ENCODE measurements at places on chromosomes 6 and 20.
A peak's percentile ranks its signal among the peaks of the same experiment; 100 is the strongest.

GRCh38 chr6:161383951-161384350, 110.1 kb upstream of the AGPAT4 start:
- DNase-seq = peak; percentile 28

DNA sequence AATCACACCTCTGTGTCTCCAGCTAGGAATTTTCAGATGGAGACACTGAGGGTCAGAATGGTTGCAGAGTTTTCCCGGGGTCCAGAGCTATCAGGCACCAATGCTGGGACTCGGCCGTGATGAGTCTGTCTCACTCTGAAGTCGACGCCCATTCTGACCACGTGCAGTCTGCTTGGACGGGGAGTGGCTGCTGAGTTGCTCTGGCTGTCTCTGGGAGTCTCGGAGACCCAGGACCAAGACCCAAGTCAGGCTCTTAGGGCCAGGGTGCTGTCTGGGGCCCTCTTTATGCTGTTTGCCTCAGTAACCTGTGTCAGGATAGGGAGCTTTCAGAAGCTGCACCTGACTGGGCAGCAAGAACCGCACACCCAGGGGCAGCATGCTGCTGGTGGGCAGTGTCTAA, 4.6 kb downstream of the IP6K3 start:
- peak; percentile 23 for DNase-seq

DNA sequence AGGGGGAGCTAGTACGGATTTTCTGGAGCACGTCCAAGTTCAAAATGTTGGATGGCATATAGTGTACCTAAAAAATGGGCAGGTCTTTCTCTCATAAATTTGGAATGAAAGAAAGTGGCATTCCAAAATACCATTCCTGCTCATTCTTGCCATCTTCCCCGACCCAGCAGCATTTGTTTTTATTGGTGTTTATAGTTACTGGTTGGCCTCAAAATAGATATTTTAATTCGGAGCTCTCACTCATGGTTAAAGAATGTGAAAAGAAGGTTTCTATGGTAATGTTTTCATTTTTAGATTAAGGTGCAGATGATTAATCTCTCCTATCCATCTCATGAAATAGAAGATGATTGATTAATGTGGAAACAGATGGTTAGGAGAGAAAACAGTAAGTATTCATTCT, 204.5 kb downstream of the HIVEP2 start:
- DNase-seq = no peak

- DNase-seq = no peak
Measured at GRCh38 chr6:26430787-26431186, 9.5 kb upstream of the BTN3A3 start.

DNA sequence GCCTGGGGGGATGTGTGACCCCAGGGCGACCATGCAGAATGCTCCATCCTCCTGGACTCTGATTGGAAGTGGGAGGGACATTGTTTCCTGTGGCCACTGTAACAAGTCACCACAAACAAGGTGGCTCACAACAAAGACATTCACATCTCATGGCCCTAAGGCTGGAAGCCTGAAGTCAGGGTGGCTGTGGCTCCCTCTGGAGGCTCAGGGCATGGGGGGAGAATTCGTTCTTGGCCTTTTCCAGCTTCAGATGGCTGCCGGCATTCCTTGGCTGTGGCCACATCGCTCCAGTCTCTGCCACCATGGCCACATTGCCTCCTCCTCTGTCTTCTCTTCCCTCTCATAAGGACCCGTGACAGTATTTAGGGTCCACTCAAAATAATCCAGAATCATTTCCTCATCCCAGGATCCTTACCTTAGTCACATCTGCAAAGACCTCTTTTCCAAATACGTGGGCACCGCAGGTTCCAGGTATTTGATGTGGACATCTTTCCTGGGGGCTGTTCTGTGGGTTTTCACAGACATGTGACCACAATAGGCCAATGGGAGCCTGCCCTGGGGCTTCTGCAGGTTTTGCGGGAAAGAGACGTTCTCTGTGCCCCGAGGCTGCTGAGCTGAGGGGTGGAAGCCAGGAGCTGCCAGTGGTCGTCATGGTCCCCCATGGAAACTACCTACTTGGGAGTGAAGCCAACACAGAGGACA, 249.3 kb downstream of the PREX1 start:
- no peak for DNase-seq

DNA sequence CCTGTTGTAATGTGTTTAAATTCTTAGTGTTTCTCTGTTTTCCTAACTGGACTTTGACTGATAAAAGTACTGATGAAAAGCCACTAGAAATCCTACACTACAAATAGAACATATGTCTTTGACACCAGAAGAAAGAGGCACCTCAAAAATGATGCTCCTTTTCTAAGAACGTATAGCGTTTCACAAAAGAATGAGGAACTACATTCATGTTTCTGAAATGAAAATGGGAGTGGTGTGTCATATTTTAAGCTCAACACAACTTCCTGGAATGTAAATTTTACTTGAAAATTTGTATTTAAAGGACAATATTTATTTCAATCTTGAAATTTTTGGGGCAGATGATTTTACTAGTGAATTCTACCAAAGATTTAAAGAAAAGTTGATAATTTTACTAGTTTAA, 35.3 kb downstream of the KIAA0408 start:
- peak; percentile 12 for DNase-seq

- DNase-seq = no peak
Measured at GRCh38 chr20:11851646-11852045, 66.0 kb upstream of the BTBD3 start.

- no peak for DNase-seq
Measured at GRCh38 chr6:149464411-149464810, 20.4 kb downstream of the ZC3H12D start.

- peak; percentile 89 for DNase-seq
Measured at GRCh38 chr6:113073611-113074191, 726.6 kb downstream of the RFPL4B start.

GRCh38 chr20:8601542-8601912, 467.4 kb upstream of the PLCB4 start:
- no peak for DNase-seq

DNA sequence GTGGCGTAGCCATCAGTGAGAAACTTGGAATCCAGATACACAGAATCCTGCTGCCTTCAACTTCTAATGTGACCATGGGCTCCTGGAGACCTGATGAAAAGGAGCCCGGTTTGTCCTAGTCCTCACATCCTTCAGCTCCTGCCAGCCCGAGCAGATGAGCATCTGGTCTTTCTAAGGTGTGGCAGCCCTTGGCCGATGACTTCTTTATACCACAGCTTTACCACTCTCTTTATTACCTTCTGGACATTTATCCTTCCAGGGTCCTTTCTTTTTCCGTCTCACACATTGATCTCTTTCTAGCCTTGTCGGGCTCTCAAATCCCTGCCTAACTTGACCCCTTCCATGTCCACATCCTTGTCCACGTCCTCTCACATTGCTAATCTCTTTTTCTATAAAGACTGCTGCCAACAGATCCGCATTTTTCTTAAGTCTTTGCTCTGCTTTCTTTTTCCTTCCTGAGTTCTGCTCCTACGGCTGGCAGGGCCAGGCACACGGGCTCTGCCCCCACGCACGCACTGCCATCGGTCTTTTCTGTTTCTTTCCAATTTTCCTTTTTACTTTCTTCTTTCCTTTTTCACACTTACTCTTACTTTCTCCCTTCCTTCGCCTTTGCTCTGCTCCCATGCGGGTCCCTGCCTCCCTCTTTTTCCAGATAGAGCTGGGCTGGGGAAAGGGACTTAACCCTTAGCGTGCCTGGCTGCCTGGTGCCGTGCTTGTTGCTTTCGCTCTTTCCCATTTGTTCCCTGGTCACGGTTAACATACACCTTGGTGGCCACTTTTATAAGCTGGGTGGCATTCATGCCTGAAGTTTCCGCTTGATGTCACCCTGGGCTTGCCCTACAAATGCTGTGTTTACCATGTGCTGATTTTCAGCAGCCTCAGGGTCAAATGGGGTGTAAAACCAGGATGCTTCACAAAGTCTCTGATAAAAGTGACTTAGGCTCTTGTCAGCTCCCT, 9.4 kb upstream of the GMPR start:
- no peak for DNase-seq

DNA sequence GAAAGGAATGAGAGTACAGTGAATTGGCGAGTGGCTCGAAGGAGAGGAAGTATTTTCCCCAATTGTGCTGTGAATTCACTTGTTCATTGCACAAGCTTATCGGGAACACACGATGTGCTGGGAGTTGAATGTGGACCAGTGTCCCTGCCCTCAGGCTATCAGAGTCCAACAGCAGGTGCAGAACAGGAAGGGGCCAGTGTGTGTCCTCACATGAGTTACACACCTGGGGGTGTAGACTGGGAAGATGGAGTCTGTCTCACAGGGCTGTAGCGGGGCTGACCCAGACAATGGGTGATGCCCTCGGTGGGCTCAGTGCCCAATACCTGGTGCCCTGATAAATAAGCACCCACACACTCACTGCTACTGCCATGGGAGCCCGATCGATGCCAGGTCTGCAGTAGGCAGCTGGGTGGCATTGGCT, 14.4 kb downstream of the DUSP22 start:
- no peak for DNase-seq

DNA sequence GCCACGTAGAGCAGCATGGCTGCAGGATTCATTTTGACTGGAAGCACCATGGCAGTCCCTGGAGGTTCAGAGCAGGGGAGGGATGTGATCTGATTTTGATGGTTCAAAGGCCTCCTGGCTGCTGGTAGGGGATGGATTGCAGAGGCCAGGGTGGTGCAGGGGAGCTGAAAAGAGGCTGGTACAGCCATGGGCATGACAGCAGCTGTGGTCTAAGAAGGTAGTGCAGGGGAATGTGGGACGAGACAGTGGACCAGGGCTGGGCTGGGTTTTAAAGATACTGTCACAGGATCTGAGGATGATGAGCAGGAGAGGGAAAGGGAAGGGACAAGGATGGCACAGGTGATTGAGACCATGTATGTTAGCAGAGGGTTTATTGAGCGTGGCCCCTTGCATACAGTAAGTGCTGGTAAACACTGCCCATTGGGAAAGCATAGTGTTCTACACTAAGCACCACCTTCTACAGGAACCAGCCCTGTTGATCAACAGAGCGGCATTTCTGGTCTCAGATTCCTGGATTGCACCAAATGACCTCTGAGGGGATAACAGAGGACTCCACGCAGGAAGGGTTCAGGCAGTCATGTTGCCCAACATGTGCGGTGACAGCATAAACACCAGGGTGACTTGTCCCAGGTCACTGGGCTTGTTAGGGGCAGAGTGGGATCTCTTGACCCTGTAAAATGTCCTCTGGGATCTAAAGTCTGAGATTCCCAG, 14.5 kb upstream of the SIRPA start:
- no peak for DNase-seq

- DNase-seq = no peak
Measured at GRCh38 chr20:47605673-47606413, 104.2 kb downstream of the NCOA3 start.

- DNase-seq = no peak
Measured at GRCh38 chr6:15490242-15491100, 172.4 kb downstream of the DTNBP1 start.

- peak; percentile 54 for DNase-seq
Measured at GRCh38 chr6:113047932-113048331, 700.8 kb downstream of the RFPL4B start.

- no peak for DNase-seq
Measured at GRCh38 chr6:109411034-109411433, 28.8 kb upstream of the CD164 start.

DNA sequence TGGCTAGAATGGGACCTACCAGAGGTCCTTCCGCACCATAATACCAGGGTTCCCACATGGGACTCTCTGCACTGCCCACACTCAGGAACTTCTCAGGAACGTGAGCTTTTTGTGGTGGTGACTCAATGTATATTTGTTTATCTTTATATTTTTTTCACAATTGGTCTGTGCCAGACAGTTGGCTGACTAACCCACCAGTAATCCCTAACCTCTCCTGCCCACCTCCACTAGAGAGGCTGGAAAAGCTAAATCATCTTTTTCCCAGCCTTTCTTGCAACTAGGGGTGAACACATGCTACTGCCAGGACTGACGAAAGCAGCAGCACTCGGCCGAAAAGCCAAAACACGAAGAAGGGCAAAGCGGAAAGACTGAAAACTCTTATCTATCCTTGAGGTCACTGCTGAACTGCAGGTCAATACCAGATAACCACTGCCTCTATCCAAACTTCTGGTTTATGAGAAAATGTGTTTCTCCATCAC, 112.9 kb downstream of the TRERF1 start:
- peak; percentile 99 for DNase-seq

- no peak for DNase-seq
Measured at GRCh38 chr6:9801249-9801754, 613.6 kb downstream of the TFAP2A start.

- DNase-seq = no peak
Measured at GRCh38 chr6:122752459-122752858, 27.1 kb upstream of the FABP7 start.

DNA sequence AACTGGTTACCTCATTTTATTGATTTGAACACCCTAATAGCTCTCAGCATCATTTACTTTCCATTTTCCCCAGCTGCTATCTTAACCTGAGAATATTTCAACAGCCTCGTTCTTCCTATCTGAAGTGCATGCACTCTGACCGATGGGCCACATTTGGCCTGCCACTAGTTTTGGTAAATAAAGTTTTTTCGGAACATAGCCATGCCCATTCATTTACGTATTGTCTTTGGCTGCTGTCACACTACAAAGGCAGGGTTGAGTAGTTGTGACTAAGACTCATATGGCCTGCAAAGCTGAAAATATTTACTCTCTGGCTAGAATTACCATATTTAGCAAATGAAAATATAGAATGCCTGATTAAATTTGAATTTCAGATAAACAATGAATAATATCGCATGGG, 10.8 kb downstream of the ADGRF4 start:
- DNase-seq = no peak

GRCh38 chr6:87396595-87397392, 11.0 kb upstream of the CFAP206 start:
- no peak for DNase-seq

DNA sequence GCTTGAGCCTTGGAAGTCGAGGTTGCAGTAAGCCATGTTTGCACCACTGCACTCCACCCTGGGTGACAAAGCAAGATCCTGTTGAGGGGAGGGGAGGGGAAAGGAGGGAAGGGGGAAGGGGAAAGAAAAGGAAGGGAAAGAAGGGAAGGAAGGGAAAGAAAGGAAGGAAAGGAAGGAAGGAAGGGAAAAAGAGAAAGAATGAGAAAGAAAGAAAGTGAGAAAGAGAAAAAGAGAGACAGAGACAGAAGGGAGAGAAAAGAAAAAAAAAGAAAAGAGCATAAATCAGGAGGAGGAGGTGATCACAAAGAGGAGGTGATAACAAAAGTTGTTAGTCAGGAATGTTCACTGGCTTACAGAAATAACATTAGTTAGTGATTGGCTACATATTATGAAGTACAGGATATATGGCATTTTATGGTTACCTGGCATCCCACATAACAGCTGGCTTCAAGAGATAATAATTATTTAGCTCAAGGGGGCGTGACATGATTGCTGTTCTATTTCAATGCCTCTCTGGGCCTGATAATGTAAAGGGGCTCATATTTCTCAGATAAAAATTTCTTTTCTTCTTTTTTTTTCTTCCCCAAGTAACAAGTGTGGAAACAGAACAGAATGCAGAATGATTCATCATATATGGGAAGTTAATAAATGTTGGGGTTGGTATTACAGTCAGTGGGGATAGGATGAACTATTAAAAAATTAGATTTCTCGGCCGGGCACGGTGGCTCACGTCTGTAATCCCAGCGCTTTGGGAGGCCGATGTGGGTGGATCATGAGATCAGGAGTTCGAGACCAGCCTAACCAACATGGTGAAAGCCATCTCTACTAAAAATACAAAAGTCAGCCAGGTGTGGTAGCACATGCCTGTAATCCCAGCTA, 27.1 kb downstream of the SAMHD1 start:
- no peak for DNase-seq
